ENCODE measurements at places on chromosomes 11 and 22. TPM values are rescaled to one million over a fixed set of nuclear protein-coding genes. Genes with fewer than 3 reads are reported as not detected.

DNA sequence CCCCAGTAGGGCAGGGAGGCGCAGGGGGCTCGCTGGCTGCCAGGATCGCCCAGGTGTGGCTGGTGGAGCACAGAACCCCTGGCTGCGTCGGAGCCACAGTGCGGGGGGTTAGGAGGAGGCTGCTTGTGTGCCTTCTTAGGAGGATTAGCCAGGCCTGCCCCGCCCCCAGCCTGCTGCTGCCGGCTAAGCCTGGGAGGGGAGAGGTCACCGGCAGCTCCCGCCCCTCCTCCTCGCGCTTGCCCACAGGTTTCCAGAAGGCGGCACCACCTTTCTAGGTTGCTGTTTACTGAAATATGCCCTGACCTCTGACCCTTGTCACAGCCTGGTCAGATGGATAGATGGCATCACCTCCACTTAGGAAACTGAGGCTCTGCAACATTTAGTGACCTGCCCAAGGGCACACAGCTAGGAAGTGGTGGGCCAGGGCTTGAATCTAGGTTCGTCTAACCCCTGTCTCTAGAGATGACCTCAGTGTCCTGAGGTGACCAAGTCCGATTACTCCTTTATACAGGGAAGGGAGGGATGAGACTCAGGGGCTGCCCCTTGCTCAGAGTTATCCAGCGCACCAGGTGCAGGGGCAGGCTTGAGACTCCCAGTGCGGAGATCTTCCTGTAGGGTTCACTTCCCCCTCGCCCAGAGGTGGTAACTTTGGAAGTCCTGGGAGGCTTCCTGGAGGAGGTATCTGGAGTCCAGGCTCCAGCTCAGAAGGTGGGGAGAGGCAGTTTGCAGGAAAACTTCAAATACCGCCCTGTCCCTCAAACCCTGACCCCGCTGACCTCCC is 44.0 kb downstream of the MYO7A start:
- peak; percentile 54 for DNase-seq

Gene OR2AG2
- total RNA-seq = 0.12 TPM

Gene TCIRG1
- 61.0 TPM for total RNA-seq

- no peak for DNase-seq
Measured at GRCh38 chr11:101133190-101133589, 3.6 kb upstream of the PGR start.

DNA sequence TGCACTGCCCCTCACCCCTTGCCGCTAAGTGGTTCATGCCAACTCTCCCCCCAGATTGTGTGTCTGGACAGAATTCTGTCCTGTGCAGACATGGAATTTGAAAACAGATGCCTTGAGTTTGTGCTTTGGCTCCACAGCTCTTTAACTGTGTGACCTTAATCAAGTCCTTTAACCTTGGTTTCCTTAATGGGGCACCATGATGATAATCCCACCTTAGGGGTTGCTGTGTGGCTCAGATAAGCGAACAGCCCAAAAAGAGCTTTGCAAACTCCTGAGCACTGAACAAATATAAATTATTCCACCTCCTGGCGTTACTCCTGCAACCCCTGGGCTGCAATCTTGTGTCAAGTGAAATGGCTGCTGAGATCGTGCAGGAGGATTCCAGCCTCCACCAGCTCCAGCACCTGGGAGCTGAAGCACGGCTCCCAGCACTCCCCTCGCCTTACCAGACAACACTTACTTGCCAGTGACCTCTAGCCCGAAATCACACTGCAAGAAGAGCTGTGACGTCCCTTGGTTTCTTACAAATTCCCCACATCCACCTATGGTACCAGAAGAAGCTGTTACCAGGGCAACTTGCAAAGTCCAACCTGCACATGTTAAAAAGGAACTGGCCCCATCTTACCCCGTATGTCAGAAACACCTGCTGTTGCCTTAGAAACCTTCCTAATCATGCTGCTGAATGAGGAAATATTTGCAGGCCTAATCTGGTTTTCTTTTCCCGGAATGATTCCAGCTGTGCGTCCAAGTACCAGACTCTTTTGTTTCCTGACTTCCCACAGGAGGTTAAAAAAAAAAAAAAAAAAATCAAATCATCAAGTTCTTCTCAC is 13.2 kb downstream of the VPS37C start:
- DNase-seq = no peak

DNA sequence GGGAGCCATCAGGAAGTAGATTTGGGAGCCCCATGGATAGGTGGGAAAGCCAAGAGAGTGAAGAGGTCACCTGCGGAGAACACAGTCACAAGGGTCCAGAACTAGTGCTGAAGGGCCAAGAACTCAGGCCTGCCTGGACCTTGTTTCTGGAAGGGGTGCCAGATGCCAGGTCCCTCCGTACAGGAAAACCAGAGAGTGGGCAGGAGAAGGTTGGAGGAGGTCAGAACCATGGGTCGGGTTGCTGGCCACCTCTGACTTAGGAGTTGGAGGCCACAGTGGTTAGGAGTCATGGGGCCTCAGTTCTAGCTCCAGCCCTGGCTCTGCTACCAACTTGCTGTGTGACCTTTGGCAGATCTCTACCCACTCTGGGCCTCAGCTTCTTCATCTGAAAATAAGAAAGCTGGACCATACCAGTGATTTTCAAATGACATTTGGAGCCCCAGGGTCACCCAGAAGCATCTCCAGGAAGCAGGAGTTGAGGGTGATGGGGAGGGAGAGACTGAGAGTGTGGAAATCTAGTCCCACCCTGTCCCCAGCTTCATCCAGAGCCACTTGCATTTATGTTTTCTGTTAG is 20.8 kb upstream of the TUB start:
- no peak for DNase-seq

Gene MUC2
- 18.2 TPM for total RNA-seq

Data from hepatocyte (in vitro differentiated cells).